ENCODE measurements at places on chromosomes 7 and 10.

DNA sequence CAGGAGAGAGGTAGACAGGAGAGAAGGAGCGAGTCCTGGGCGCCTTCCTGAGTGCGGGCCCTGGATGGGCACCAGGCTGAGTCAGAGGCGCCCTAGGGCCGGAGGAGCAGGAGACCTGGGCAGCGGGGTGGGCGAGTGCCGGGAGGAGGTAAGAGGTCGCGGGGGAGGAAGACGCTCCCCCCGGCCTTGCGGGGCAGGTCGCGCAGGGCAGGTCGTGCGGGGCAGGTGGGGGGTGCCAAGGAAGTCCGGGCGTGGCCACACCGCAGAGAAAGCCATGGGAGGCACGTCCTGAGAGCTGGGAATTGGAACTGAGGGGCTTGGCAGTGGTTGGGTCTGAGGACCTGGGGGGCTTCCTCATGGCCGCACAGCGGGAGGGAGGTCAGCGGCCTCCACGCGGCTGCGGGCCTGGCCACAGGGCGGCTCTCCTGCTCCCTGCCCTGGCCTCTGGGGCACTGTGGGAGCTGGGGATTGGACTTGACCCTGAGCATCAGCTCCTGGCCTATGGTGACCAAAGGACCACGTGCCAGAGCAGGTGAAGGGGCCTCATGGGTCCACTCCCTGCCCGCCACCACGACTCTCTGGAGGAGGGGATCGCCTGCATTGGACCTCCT is 935 bp downstream of the MMP21 start:
- no peak for DNase-seq

DNA sequence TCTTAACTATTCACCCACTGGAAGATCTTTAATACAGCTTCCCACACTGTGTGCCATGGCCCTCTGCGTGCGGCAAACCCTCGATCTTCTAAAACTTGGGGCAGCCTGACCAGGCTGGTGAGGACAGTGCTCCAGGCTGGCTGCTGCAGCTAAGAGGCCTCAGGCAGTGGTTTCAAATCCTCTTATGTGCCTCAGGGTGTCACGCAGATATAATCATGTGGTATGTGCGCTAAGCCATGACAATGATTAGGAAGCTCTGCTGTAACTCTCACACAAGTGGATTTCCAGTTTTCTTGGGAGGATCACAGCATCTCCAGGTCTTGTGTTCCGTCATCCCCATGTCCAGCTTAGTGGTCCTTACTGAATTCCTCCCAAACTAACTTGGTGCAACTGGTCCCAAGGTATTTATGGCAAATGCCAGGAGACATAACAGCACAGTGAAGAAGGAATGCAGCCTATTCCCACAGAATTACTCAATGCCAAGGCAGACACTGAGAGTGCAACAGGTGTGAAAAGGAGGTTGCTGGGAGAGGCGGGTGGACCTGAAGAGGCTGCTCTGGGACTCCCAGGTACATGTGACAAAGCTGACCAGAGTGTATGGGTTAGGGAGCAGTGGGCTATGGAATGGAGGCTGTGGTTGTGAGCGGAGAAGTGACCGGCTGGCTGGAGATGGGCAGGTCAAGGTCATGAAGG is 2.3 kb downstream of the HPS1 start:
- no peak for DNase-seq

DNA sequence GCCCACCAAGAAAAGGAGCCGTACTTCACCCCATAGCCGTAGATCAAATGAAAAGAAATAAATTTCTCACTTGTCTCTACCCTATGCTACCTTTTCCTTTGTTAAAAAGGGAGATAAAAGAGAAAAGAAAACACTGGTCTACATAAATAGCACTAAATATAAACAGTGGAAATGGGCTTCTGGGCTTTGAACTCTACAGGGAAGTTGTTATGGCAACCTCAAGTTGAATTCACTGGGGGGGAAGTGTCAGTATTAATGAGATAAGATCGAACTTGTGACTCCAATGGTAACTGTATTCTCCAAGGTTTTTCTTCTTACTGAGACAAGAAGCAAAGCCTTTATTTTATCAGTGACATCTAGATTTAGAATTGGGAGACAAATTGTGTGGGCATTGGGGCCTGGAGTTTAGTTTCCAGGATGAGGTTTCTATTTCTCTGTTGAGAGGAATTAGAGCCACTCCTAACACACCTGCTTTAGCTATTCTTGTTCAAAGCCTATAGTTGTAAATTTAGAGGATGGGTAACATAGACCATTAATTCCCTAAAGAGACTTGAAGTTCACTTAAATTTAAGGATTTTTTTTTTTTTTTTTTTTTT is 604.3 kb upstream of the GALNT17 start:
- DNase-seq: no peak

DNA sequence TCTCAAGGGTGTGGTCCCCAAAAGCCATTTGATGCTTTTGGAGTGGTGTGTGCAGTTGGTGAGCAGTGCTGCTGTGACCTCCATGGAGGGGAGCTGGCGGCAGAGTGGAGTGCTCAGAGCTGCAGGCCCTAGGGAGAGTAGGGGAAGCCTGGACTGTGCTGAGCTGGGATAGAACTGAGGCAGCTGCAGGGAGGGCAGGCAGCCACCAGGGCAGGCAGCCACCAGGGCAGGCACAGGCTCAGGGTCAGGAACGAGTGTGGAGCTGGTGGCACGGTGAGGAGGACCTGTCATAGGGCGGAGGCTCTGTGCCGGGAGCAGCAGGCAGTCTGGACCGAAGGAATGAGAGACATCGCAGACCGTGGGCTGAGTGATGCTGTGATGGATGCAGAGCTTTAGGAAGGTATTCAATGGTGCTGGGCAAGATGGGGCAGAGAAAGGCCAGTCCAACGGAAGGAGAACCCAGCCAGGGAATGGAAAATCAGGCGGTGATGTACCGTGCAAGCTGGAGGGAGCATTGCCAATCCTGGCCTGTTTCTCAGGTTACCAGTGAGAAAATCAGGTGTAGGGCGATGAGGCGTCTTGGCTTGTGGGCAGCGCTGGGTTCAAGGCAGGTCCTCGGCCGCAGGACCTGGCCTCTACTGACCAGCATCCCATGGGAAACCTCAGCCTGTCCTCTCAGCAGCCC is 152.6 kb downstream of the CAMK1D start:
- no peak for DNase-seq

DNA sequence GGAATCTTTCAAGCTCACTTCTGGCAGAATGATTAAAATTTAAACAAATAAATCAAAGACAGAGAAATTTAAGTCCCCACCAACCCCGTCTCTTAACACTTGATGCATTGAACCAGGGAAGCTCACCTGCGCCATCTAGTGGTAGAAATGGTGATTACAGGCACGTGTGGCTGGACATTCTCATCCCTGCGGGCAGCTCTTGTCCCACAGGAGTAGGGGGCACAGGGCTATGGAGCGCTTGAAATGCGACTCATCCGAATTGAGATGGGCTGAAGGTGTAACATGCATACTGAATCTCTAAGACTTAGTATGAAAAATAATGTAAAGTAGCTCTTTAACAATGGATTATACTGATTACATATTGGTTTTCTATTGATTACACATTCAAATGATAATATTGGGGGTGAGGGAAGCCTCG is 24.8 kb upstream of the SLIT1 start:
- DNase-seq: peak; percentile 23

DNA sequence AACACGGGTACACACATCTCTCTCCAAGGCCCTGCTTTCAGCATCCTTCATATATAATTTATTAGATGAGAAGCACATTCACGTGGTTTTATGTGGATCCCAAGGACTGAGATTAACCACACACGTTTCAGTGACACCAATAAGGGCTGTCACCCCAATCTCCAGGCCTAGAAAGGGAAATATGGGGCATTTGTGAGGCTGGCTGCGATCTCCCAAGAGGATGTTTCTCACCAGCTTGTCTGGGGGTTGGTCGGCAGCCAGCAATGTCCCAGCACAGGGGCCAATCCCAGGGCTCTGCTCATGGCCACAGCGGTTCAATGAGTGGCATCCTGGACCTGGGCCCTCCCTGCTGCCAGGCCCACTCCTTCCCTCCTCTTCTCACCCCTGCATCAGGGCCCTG is 115.5 kb downstream of the ITIH5 start:
- DNase-seq: no peak

- no peak for DNase-seq
These were observed 66.5 kb downstream of the AFAP1L2 start for GRCh38 chr10:114337510-114338462.

DNA sequence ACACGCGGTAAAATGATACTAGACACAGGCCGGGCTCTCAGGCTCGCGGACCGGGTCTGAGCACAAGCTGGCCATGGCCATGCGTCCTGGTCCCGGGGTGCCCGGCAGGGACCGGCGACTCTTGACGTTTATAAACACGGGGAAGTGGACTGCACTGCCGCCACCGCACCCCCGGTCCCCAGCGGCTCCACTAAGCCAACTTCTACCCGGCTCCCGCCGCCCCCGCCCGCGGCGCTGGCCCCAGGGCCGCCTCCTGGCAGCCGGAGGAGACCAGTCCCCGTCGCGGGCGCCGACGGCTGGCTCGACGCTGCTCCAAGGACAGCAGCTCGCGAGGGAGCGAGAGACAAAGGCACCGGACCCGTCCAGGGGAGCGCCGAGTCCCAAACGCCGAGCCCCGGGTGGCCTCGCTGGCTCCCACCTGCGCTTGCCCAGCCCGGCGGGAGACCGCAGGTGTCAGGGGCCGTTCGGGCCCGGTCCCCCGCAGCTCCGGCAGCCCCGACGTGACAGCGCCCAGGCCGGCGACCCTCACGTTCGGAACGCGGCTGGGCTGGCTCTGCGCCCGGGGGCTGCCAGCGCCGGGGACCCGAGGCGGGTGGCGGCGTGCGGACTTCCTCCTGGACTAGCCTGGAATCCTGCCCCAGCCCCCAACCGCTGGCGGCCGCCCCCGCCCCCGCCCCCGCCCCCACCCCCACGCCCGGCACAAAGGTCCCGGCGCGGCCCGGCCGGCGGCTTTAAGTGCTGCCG is 517 bp downstream of the ITGB1 start:
- DNase-seq: no peak

DNA sequence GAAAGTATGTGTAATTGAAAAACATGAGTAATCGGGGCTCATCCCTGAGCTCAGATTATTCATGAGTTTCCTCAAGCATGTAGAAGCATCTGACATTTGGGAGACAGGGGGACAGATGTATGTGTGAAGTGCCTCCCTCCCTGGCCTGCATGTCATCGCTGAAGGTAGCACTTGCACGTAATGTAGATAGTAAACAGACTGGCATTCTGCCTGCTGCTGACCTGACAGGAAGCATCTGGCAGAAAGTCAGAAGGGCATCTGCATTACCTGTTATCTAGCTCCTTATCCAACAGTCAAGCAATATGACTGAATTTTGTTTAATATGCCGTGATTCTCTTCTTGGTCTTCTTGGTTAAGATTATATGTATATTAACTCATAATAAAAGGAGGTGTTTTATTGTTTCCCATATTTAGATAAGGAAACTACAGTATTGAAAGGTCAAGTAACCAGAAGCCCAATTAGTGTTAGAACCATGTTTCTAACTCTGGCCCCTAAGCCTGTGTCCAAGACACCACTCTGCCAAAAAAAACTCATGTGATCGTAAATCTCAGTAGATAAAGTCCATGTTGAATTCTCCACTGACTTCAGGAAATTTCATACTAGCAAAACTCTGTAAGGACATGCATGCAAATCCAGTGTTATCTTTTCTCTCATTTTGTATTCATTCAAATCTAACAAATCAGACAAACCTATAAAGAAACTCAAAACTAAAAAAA is 918.1 kb upstream of the MBL2 start:
- no peak for DNase-seq

GRCh38 chr7:45680776-45681175 is 106.6 kb downstream of the ADCY1 start:
- no peak for DNase-seq

DNA sequence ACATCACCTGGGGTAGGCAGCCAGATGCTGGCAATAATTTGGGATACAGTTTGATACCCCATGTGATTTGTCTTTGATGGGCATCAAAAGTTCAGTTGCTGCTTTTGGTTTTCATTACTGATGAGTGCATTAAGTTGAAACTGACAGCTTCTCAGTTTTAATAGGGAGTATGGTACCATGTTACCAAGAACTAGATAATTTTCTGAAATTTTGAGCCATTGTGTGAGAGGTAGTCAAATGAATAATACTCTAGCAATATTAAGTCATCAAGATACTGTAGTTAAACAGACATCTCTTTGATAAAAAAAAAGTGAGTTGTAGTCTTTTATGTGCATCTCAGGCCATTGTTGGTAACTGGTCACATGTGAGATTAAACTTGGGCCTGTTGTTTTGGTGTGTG is 71.5 kb downstream of the ST7 start:
- DNase-seq: no peak

DNA sequence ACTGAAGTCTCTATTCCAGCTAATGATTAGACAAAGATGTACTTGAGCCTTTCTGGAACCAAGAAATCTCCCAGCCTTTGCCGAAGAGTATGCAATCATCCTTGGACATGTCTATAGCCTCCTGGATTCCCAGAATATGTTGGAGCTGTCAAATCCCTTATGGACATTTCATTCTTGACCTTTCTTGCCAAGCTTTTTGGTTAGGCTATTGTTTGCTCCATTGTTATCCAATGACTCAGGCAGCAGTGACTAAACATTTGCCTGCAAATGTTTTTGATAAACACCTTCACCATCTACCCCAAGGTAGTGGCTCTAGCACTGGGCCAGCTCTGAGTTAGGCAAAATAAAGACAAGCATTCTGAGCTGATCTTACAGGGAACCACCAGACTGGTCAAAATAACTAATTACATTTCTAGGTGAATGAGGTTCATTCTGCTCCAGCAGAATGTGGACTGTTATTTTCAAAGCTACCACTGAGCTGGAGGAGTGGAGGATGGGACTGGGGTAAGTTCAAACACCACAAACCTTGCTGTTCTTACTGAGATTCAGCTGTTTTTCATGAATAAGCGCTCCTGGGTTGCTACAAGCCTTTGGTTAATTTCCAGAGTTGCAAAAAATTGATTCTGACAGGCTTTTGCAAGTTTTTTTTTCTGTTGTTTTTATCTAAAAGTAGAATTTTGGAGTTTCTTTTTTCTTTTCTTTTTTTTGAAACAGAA is 81.0 kb downstream of the TMEM270 start:
- DNase-seq: no peak

GRCh38 chr10:127998501-127999144 is 91.7 kb downstream of the PTPRE start:
- DNase-seq: no peak

GRCh38 chr10:22341190-22341925 is 3.9 kb upstream of the SPAG6 start:
- DNase-seq: no peak

DNA sequence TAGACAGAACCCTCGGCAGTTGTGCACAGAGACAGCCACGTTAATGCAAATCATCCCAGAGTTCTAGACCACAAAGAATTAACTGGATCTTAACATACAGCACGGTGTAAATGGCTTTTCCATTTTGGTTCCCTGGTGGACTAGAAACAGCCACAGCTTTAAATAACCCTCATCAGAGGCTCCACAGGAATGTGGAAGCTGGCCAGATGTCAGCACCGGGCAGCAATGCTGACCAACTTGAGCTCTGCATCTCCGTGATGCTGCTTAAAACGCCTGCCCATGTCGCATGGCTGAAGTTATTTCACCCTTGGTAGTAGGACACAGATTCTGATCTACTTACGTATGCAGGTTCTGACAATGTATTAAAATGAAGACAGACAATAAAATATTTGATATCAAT is 24.5 kb downstream of the RSU1 start:
- DNase-seq: no peak
